ENCODE measurements at places on chromosomes 7 and 10.
A peak's percentile ranks its signal among the peaks of the same experiment; 100 is the strongest.

- DNase-seq = no peak
Observed at GRCh38 chr7:31082447-31082846, 30.3 kb downstream of the ADCYAP1R1 start.

DNA sequence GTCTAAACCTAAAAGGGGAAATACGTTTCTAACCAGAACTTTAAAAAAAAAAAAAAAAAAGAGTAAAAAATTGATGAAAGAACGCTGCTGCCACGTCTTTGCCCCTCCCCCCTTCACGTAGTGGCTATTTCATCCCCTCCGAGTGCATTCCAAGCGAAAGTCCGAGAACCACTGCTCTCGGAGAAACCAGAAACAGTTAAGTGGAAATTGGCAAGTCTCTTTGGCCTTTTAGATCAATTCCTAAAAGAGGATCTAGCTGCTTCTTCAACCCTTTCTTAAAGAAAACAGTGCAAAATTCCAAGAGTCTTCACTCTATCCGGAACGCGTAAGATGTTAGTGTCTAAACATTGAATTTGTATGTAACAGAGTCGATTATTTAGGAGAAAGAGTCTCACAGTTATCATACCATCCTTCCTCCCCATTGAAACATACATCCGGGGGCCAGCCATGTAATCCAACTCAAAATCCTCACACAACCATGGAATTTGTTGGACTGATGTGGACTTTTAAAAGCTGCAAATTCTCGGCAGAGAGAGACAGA lies 1.1 kb downstream of the P4HA1 start:
- DNase-seq = peak; percentile 58

DNA sequence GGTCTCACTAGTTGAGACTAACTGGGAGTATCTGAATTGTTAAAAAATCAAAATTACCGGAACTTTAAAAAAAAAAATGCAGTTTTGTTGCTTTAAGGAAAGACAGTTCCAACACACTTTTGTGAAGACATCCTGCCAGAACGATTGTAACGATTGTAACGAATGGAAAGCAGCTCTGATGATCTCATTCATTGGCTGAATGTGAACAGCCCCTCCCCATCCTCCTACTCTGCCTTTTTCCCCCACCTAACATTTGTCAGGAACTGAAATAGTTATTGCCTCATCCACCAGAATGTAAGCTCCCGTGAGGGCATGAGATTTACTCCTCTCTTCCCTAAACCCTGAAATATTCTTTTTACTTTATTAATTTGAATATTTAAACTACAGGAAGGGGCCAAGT lies 23.1 kb upstream of the ZC3HAV1L start:
- no peak for DNase-seq

GRCh38 chr10:9038146-9038714 lies 983.7 kb downstream of the GATA3 start:
- peak; percentile 13 for DNase-seq

DNA sequence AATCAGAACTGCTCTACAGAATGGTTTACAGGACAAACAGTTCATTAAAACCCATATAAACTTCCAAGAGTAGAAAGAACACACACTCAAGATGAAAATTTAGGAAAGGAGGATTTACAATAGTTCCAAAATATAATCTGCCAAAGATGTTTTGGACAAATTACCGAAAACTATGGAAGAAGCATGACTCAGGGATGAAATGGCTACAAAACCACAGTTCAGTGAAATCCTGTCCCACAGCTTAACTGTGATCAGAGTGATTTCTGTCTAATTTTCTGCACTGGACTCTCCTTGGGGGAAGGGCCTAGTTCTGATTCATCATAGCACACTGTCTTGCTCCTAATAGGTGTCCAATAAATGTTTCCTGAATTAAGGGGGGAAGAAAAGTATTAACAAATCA lies 82.2 kb downstream of the HIPK2 start:
- DNase-seq = no peak

DNA sequence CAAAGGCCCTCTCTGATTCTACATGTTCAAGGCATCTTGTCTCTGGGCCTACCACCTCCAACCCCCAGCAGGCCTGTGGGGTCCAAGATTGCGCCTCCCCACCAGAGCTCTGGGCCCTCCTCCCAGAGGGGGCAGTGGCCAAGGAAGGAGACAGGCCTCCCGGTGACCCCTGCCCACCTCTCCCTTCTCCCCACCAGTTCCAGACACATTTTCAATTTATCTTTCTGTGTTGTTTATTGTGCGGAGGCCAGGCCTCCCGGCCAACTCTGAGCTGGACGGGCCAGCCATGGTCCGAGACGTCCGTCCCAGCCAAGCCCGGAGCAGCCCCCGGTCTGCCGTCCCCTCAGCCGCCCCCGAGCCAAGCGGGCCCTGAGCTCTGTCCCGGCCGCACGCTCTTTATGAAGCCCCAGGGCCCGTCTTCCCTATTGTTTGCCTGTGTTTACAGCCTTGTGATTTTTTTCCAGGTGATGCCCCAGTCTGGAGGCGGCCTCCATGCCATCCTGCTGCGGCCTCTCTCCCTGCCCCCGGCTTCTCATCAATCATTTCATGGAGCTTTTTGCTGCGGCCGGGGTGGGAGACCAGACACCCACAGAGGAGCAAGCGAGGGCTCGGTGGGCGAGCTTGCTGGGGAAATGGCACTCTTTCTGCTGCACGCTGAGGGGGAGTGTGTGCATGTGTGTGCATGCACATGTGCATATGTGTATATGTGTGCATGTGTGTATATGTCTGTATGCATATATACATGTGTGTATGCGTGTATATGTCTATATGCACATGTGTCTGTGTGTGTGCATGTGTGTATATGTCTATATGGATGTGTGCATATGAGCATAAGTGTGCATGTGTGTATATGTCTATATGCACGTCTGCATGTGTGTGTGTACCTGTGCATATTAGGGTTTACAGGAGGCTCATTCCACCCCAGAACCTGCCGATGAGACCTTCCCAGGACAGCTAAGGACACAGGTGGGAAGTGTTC lies 52.7 kb upstream of the ELN start:
- no peak for DNase-seq

DNA sequence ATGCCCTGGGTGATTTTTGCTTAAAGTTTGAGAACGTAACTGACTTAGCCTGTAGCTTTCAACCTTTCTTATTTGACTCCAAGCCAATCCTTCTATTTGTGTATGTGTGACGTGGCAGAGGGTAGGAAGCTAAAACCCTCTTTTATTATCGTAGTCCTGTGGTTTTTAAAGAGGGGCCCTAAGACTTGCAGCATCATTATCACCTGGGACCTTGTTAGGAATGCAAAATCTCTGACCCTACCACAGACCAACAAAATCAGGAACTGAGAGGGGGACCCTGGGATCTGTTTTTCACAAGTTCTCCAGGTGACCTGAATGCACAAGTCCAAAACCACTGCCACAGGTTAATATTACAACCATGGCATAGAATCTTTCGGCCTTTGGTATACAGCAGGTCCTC lies 80.1 kb downstream of the OSBPL3 start:
- no peak for DNase-seq

DNA sequence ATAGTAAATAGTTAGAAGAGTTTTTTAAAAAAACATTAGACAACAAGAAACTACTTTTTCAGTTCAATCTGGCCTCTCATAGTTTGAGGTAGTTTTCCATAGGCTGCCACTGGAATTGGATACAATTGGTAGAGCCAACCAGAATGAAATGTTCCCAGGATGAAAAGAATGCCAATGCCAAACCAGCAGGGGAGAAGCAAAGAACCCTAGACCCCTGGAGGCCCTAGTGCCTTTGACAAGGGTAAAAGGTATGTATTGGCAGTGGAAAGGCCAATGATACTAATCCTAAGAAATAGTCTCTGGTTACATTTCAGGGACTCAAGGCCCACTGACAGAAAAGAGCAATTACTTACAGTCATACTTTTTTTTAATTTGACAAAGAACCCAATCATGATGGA lies 77.4 kb upstream of the SEM1 start:
- DNase-seq = no peak

- DNase-seq = no peak
Observed at GRCh38 chr10:21584834-21585530, 51.0 kb downstream of the MLLT10 start.

GRCh38 chr10:117535298-117536071 lies 7.1 kb upstream of the EMX2 start:
- DNase-seq = no peak

GRCh38 chr10:69088801-69089501 lies 1.0 kb downstream of the SRGN start:
- peak; percentile 57 for DNase-seq

GRCh38 chr7:30931161-30931928 lies 19.7 kb downstream of the AQP1 start:
- no peak for DNase-seq

DNA sequence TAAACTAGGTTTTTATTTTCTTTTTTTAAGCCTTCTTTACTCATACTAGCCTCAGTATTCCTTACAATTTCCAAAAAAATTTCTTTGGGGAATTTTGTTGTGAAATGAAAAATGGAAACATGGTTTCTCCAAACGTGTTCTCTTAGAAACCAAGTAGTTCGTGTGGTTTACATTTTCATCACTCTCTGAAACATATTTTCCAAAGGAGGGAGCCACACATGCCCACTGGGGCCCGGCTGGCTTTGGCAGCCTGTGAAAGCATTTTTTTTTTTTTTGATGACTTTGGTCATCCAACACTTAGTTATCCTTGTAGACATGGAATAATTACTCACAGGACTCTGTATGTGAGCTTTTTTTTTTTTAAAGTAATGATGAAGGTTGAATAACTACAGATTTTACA lies 169.6 kb downstream of the C7orf25 start:
- DNase-seq = no peak

GRCh38 chr7:95682913-95683312 lies 86.6 kb upstream of the PDK4 start:
- DNase-seq = no peak

- DNase-seq = peak; percentile 13
Observed at GRCh38 chr7:80453699-80454340, 58.0 kb downstream of the GNAT3 start.

GRCh38 chr7:44650772-44651171 lies 44.3 kb downstream of the OGDH start:
- DNase-seq = no peak

DNA sequence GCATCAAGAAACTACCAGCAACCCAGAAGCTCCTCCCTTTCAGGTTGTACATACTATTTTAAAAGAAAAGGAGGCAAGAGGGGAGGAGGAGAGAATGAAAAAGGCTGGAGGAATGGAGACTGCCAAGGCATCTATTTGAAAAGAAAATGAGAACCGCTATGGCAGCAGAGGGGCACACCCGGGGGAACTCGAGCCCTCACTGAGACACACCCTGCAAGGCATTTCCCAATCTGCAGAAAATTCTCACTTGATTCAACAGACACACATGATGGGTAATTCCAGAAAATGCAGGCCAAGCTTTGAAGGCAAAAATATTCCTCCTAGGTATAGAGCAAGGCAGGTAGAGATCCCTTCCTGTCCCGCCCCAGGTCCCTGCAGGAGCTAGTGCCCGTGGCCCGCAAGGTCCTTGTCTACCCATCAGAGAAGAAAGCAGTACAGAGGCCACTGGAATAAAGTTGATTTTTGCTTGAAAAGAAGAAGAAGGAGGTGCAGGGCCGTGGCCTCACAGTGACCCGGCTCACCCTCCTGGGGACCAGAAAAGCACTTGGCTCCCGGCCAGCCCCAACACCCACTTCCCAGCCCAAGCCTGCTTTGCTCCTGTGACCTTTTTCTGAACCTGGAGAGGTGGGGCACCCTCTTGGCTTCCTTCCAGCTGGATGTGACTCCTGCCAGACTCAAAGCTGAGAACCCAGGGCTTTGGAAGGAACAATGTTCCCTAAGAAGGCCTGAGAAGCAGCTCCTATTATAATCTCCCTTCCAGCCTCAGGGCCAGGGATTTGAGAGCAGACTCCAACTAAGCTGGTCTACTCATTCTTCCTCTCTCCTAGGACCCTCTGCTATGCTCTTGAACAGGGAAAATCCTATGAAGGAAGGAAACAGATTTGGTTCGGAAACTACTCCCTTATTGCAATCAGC lies 6.2 kb upstream of the PIK3CG start:
- DNase-seq = no peak

GRCh38 chr7:108376206-108376605 lies 80.0 kb downstream of the NRCAM start:
- DNase-seq = no peak

GRCh38 chr7:22718911-22719420 lies 8.0 kb upstream of the IL6 start:
- DNase-seq = no peak

DNA sequence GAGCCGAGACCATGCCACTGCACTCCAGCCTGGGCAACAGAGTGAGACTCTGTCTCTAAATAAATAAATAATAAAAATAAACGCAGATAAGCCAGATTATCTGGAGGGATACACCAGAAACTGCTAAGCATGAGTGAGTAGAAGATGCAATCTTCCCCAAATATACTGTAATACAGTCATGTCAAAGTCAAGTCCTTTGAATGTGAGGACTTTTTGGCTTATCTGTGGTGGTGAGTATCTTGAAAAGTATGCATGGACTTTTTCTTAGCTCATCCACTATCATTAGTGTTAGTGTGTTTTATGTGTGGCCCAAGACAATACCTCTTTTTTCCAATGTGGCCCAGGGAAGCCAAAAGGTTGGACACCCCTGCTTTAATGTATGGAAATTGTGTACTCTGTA lies 44.7 kb upstream of the PITRM1 start:
- DNase-seq = no peak

- no peak for DNase-seq
Observed at GRCh38 chr7:155073922-155074321, 3.8 kb downstream of the HTR5A start.

DNA sequence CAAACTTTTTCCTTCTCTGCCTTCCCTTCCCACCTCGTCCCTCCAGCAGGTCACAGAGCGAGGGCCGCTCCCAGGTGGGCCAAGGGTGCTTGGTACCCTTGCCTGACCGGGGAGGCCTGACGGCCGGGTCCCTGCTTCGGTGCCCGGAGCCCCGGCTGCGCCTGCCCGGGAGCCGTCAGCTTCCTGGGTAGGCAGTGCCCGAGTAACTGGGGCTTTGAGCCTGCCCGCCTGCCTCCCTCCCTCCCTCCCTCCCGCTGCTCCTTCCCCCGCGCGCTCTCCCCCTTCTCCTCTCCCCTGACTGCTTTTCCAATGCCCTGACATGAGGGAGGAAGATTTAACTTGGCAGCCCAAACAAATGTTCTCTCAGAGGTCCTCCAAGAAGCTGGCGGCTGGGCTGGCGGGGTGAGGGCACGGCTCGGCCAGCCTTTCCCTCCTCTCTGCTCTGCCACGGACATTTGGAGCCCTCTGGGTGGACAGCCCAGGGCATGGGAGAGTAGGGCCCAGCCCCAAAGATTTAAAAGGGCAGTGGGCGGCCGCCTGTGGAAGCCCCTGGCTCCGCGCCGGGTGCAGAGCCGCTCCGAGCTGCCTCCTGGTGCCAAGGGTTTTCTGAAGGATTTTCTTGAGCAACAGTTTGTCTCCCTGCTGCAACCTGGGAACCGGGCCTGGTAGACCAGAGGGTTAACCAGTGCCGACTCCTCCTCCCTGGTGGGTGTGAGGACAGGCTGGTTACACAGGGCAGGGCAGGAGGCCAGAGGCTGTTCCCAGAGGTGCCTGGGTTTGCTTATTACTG lies 2.0 kb downstream of the ZMIZ1 start:
- DNase-seq = peak; percentile 52

Data from activated CD8-positive, alpha-beta T cell treated with anti-CD3 and anti-CD28 coated beads for 36 hours (primary cell).